Activated naive CD8-positive, alpha-beta T cell treated with anti-CD3 and anti-CD28 coated beads for 36 hours (primary cell): ENCODE measurements at places on chromosomes 12 and 14.

- no peak for DNase-seq
Measured at GRCh38 chr12:80498059-80498728, 54.2 kb downstream of the PTPRQ start.

DNA sequence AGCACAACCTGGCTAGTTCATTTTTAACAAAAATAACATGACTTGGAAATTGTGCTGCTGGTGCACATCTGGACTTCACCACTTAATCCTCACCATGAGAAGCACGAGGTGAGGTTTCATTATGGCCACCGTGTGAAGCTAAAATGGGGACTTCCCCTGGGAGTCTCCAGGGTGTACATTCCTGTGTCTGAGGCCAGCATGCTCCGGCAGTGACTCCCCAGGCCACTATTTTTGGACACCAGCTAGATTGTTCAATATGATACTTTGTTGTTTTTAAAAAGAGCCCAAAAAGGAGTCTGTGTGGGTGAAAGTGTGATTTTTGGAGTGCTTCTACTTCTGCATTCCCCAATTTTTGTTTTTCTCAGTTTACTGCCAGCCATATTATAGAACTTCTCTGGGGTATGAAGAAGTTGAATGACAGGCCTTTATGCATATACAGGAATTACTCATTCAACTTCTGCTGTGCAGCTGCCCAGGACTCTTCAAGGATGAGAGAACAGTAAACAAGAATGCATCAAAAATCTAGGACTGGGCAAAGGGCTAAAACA, 16.9 kb upstream of the AICDA start:
- no peak for DNase-seq

DNA sequence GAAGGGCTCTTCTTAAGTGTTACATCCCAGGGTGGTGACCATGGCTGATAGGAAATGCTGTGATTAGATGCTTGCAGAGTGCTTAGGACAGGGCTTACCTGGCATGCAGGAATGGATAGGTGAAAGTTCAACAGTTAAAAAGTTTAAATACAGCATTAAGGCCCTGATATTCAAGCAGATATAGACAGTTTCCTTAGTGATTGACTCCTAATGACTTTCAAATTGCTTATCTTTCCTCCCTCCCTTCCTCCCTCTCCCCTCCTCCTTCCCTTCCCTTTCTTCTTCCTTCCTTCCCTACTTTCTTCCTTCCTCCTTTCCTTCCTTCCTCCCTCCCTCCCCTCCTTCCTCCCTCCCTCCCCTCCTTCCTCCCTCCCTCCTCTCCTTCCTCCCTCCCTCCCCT, 244.6 kb upstream of the NOS1 start:
- no peak for DNase-seq

DNA sequence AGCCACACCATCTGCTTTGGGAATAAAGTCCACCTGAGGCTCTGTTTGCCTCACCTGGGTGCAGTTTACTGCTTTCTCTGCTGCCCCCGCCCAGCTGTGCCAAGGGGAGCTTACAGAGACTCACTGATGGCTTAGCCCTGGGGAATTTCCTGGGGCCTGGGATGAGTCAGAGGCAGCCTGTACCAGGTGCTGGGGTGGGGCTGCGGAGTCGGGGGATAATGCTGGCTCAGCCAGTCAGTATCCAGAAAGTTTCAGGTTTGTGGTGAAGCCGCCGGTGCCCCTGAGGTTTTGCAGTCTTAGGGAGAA, 22.3 kb downstream of the PLEKHG3 start:
- DNase-seq = no peak

- peak; percentile 61 for DNase-seq
Measured at GRCh38 chr12:6563448-6564050, 4.5 kb downstream of the NOP2 start.

- no peak for DNase-seq
Measured at GRCh38 chr12:72937486-72937885, 665.3 kb downstream of the TRHDE start.

DNA sequence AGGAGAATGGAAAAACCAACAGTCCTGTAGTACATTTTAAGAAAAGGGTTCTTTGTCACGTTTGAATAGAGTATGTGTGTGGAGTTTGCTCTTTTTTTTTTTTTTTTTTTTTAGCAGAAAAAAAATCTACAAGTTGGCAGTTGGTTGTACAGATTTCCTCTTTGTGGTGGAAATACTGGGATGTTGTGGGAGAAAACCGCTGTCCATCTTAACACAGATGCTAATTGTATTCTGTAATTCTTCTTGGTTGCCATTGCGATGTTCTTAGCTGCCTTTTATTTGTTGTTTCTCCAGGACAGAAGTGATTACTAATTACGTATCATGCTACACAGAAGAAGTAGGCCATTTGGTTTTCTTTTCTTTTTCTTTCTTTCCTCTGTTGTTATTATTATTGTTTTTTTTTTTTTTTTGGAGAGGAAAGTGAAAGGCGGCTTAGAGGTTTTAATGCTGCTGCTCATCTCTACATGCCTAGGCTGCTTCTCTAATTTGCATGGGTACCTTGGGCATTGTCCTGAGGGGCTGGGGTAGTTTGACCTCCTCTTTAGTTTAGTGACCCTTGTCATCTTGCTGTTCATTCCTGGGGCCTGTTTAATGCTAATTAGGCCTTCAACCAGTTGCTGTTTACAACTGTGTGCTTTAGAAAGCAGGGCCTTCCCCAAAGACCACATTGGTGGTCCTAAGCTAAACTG, 94.7 kb downstream of the TMTC2 start:
- no peak for DNase-seq

DNA sequence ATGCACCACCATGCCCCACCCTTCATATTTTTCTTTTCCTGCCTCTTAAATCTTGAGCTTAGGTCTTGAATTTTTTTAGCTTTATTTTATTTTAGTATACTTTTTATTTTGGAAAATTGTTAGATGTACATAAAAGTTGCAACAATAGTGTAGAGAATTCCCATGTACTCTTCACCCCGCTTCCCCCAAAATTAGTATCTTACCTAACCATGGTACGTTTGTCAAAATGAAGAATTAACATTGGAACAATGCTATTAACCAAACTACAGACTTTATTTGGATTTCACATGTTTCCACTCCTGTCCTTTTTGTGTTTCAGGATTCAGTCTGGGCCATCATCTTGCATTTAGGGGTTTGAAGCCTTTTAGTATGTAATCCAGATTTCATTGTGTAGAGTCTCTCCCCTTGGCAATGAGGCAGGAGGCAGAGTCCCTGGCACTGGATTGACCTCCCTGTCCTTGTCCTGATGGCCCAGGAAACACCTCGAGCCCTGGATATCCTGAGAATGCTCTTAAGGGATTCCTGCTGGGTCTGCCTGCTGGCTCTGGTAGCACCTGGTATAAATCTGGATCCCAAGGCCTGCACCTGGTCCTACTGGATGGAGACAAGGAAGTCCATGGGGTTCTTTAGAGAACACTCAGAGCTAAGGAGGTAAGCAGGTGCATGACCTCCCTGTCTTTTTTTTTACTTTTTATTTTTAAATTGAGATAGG, 19.9 kb upstream of the CTDSP2 start:
- DNase-seq = no peak

DNA sequence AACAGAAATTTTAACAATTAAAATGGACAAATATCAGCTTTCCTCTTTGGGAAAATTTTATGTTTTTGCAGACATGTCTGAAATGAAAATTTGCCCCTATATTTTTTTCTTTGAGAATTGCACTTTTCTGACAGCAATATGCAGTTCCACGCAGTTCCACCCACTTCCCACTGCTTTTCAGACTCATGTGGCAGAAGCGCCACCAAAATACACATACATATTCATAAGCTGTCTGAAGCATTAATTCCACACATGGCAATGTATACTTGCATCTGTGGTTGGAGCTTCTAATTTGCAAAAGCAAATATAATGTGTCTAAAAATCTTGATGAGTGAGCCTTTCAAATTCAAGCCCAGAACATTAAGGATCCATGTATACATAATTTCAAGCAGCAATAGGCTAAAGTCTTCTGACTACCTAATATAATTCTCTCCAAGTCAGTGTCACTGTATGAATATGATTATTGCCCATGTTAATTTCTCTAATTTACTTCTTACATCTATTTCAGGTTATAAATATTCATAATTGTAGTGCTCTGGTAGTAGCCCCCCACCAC, 129.5 kb downstream of the PRKD1 start:
- DNase-seq = no peak

- no peak for DNase-seq
Measured at GRCh38 chr12:5439371-5439771, 7.5 kb downstream of the NTF3 start.

DNA sequence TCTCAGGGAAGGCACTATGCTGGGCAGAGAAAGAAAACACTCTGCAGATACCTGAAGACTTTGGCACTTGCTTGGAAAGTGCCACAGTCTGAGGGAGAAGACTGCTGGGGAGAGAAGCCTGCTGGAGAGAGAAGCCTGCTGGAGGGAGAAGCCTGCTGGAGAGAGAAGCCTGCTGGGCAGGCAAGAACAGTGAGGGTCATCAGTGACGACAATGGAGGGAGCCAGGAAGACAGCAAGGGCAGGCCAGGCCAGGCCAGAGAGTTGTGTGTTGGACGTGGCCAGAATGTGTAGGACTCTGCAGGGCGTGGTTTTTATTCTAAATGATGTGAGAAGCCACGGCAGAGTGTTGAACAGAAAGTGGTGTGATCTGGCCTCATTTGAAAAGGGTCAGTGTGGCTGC, 185.3 kb upstream of the ABCD2 start:
- no peak for DNase-seq
